ENCODE measurements at places on chromosomes 5 and 9.
A peak's percentile ranks its signal among the peaks of the same experiment; 100 is the strongest.

DNA sequence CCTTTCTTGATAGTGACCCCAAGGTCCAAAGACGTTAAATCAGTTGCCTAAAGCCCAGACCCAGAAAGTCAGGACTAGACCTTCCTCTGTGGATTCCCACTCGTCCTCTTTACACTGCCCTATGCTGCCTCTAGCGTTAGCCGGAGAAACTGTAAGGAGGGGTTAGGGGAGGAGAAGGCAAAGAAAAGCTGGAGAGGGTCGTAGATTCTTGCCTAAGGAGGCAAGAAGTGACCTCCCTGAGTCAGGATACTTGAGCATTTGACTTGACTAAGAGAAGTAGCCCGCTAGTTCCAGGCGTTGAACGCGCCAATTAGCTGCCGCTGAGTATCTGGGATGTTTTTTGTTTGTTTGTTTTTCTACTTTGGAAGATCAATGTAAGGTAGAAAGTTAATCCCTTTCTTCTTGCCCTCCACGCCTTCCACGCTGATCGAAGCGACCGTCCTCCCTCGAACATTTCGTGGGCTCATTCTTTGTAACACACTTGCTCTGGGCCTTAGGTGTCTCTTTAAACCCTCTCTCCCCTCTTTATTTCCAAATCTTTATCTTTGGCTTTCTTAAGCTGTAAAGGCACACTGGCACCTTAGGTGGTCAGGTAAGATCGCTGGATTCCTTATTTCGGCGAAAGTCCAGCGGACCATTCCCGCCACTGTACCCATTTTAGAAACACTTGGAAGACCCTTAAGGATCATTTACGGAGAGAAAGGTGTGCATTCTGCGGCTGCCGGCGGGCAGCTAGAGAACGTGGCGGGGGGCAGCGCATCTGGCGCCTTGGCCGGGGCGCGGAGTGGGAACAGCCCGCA, 5.1 kb upstream of the RGMB start:
- DNase-seq: peak; percentile 74

DNA sequence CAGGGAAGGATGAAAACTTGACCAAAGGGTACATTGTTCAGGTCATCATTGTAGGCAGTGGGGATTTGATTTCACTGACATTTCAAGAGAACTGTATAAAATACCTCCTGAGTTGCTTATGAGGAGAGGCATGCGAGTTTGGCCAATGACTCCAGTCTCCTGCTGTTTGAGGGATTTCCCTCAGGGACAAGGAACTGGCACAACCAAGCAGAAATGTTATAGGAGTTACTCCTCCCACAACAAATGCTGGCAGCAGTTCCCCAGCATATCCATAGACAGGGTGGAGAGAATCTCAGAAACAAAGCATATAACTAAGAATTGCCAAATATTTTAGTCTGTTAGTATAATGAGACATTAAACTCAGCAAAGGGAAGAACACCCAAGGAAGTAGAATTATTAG, 47.2 kb upstream of the FBXL7 start:
- DNase-seq: no peak

DNA sequence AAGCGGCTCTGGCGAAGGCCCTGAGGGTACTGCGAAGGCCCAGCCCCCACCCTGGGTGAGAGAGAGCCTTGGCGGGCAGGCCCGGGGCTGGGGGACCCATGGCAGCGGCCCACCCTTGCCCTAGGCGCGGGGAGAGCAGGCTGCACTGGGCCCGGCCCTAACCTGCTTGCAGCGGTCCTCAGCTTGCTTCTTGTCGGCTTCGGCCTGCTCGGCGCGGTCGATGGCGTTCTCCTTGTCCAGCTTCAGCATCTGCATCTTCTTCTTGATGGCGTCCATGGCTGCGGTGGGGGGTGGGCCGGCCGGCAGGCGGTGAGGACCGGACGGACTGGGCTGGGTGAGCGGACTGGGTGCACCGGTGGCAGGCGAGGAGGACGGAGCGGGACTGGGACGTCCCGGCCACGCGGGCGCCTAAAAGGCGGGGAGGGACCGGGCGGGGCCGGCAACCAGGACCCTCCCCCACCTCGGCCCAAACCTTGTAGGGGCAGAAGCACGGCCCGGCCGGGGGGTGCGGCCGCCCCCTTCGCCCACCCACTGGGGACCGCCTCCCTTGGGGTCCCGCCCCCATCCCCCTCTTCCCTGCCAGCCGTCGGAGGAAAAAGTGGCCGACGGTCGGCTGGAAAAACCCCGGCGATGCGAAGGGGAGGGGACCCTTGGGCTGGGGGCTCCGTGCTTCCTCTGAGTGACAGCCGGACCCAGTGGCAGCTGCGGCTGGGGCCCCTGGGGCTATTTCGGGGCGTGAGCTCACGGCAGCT, at the start of gene TPM2:
TPM2 (minus strand) TSS at position 384 of the 752 bp plus-strand sequence; CDS start at position 276, 108 bp downstream.
- peak; percentile 51 for DNase-seq

GRCh38 chr9:121686930-121687541, 35.6 kb downstream of the DAB2IP start:
- DNase-seq: peak; percentile 79

- DNase-seq: no peak
These were observed 2.9 kb downstream of the PIP5K1B start for GRCh38 chr9:68707801-68708488.

- no peak for DNase-seq
These were observed 103.5 kb upstream of the EQTN start for GRCh38 chr9:27400334-27400880.

DNA sequence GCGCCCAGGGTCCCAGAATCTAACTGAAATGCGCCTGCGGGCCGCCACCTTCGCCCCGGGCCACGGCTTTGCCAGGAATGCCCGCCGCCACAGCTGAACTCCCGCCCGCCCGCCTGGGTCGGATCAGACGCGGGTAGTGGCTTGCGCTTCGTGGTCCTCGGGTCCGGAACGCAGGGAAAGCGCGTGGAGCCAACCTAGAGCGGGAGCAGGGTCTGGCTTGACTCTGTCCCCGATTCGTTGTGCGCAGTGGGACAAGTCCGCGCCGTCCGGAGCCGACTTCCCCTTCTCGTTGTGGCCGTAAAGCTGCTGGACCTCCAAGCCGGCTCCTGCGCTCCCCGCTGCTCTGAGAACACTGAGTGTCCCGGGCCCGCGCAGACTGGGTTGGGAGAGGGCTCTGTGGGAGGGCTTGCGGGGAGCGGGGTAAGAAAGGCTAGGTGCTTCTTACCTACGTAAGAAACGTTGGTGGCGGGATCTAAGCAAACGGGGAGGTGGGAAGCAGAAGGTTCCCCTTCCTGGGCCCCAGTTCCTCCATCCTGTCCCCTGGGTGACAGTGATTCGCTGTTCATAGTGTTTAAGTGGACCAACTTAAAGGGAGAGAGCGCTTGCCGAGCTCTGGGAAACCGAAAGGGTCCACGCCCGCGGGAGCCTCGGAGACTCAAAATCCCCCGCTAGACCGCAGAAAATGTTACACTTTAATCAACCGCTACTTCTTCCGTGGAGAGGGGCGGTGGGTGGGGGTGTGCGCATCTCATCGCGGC, 4.4 kb upstream of the FOXE1 start:
- DNase-seq: no peak

DNA sequence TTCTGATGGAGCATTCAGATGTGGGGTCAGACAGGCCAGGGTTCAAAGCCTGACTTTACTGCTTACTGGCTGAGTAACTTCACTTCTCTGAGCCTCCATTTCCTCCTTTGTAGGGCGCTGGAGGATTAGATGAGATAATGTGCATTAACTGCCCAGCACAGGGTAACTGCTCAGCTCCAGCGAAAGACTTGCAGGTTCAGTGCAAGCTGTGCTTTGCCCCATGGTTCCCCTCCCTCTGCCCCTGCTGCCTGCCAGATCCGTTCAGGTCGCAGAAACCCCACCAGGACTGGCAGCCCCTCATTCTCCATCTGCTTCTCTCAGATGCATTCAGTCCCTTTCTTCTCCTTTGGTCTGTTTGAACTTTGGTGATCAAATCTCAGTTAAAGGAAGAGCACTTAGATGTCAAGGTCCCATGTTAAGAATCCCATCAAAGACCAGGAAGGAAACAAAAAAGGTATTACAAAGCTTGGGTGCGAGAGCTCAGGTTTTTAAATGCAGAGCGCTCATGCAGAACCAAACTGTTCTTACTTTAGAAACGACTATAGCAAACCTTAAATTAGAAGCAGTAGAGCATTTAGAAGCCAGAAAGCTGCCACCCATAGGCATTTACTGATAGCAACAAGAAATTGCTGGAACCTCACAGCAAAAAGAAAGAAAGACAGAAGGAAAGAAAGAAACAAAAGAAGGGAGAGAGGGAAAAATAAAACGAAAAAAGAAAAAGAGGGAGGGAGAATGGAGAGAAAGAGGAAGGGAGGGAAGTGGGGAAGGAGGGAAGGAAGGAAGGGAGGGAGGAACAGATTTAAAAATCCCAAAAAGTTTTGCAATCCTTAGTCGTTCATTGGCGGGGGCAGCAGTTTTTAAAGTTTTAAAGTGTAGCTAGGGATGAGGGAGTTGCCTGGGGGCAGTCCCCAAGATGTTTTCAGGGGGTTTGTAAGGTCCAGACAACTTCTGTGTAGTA, 23.5 kb downstream of the AFAP1L1 start:
- DNase-seq: no peak

DNA sequence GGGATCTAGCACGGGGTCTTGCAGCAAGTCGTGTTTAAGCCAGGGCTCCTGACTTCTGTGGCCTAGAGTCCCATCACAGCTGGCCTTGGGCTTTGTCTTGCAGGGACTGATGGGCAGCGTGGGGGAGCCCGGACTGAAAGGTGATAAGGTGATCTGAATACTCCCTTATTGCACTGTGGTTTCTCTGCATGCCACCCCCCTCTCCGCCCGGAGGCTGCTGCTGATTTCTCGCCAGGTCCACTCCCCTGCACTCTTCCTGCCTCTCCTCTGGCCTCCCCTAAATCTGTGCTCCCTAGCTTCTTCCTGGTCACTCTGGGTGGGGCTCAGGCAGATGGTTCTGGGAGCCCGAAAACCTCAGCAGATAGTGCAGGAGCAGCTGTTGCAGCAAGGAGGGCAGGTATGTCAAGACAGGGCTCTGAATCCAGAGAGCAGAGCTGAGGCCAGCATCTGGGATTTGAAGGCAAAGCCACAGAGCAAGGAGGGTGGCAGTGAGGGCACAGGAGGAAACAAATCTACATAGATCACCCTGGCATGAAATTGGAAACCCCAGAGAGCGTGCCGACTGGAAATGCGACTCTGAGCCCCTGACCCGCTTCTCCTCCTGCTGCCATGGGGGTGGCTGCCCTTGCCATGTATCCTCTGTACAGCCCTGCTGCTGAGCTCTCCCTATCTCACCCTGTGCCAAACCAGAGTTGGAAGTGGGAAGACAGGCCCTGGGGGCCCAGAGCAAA, 76.5 kb downstream of the COL27A1 start:
- DNase-seq: no peak

DNA sequence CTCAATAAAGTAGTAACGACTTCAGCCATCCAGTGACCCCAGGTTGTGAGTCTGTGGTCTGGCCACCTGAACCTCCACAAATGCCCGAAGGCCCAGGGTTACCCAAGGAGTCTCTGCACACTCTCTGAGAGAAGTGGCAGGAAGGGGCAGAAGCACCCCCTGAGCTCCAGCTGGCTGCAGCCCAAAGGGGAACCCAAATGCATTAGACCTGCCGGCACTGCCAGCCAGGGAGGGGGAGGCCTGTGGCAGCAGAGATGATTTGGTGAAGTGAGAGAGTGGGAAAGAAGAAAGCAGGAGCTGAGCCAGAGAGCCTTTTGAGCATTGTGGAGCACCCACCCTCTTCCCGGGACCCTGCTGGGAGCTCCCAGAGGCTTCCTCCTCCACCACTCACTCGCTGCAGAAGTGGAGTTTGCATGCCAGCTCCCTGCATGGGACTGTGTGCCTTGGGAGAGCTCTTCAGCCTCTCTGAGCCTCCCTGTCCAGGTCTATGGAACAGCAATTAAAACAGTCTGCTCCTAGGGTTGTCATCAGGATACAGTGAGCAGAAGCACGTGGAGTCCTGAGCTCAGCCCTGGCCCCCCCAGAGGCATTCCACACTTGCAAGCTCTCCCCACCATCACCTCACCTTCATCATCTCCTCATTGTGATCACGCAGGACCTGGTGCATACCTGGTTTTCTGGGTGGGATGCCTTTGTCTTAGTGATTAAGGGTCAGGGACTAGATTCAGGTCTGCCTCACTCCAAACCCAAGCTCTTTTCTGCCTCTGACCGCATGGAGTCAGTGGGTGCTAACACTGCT, 13.8 kb upstream of the ANGPTL2 start:
- DNase-seq: no peak

DNA sequence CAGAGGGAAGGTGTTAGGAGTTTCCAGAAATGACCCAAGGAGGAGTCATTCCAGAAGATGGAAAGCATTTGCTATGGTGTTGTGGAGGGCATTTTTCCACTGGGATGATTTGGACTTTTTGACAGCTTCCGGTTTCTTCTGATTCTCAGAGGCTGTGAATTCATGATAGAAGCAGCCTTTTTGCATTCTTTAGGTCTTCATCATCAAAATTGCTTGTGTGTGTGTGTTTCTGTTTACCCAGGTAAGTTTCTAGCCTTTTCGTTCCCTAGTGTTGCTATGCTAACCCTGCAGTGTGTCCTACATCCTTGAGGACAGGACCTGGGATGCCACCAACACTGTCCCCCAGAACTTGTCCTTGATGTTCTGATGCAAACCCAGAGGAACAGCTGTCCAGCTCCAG, 19.6 kb downstream of the IRX1 start:
- no peak for DNase-seq

DNA sequence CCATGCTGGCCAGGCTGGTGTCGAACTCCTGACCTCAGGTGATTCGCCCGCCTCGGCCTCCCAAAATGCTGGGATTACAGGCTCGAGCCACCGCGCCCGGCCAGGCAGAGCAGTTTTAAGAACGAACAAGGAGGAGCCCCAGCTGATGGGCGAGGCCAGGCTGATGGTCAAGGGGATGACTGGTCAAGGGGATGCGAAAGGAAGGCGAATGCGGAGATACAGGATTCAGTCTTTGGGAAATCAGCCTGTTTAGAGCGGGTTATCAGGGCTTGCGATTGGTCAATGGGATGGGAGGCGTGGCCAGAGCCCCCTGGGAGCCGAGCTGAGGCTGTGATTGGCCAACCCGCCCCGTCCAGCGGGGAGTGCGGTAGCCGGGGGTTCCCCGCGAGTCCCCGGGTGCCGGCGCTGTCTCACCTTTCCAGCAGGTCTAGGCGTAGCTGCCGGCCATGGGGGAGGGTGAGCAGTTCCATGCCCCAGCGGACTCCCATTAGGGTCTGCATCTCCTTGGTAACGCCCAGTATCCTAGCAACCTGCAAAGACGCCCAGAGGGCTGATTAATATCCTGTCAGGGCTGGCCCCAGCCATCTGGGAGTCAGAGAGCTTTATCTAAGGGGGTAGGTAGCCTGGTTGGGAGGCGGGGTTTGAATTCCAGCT, 7.5 kb upstream of the TOR2A start:
- peak; percentile 78 for DNase-seq

GRCh38 chr9:73863924-73864323, 633.2 kb upstream of the RORB start:
- no peak for DNase-seq

Measured in neural crest cell (in vitro differentiated cells).